ENCODE measurements at places on chromosomes 1 and 21.

GRCh38 chr1:40221977-40222772, 25.6 kb upstream of the TMCO2 start:
- DNase-seq: no peak

GRCh38 chr1:172146141-172146850, 274.2 kb upstream of the C1orf105 start:
- no peak for DNase-seq

- no peak for DNase-seq
Observed at GRCh38 chr1:94124538-94124937, 3.6 kb upstream of the ABCA4 start.

GRCh38 chr21:17671733-17672132, 59.0 kb upstream of the BTG3 start:
- no peak for DNase-seq

GRCh38 chr1:38045401-38046332, 926 bp downstream of the POU3F1 start:
- no peak for DNase-seq

GRCh38 chr1:219772265-219773036, 155.9 kb downstream of the SLC30A10 start:
- DNase-seq: no peak

- no peak for DNase-seq
Observed at GRCh38 chr21:45607021-45607908, 36.3 kb upstream of the PCBP3 start.

GRCh38 chr1:76769911-76770310, 97.4 kb upstream of the ST6GALNAC5 start:
- DNase-seq: no peak

DNA sequence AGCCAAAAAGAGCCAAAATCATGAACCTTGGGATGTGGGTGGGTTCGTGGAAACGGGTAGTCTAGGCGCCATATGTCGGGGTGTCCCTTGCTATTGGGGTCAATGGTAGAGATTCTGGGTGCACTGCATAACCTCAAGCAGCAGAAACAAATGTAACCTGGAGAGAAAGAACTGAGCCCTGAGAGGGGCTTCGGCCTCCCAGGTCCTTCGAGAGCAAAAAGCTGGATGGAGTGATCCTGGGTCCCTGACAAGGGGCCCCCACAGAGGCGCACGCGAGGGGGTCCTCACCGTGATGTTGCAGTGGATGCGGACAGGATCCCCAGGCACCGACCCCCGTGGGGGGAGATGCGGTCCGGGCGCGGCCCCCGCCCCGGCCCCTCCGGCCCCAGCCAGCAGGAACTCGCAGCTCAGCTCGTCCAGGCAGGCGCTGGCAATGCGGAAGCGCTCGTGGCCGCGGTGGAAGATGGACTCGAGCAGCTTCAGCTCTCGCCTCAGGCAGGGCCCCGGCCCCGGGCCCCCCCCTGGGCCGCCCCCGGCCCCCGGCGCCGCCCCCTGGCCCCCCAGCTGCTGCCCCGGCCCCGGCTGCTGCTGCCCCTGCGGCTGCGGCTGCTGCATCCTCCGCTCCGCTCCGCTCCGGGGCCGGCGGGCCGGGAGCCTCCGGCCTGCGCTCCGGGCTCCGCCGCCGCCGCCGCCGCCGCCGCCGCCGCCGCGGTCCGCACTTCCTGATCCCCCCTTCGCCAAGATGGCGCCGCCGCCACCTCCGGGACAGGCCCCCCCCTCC, at the start of gene UBE2Q1:
TSS of gene UBE2Q1 (minus strand) at position 724 of the 781 bp plus-strand sequence. CDS start at position 615, 109 bp downstream.
- no peak for DNase-seq

DNA sequence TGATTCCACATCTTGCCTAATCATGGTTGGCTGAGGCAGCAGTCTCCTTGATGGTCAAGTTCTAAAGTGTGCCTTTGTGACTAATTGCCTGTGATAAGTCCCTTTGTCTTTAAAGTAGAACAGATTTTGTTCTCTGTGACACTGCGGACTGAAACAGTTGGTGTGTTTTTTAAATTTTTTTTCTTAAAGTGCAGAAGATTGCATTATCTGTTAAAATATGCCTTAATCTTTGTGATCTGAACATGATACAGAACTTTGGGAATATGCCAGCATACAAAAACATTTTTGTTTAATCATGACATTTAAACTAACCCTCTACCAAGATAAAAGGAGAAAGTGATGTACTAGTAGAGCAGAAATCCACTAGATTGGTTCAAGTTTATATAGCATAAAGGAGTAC, 1260.6 kb upstream of the ADGRL2 start:
- no peak for DNase-seq

DNA sequence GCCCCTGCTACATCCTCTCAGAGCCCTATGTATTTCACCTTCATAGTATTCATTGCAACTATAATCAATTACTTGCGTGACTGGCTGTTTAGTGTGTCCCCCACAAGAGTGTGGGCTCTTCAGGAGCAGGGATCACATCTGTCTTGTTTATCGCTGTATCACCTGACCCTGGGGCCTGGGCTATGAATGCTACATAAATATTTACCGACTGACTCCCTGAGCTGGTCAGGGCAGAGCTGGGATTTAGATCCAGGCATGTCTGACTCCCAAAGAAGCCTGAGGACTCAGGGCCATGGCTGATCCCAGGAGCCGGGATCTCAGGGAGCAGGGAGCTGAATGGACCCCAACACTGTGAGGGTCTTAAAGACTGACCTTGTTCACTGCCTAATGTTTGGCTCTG, 49.7 kb downstream of the AHDC1 start:
- no peak for DNase-seq

- no peak for DNase-seq
Observed at GRCh38 chr1:2971609-2972008, 49.7 kb upstream of the ACTRT2 start.

- DNase-seq: no peak
Observed at GRCh38 chr21:44537930-44538911, 1.8 kb downstream of the KRTAP10-1 start.

- DNase-seq: no peak
Observed at GRCh38 chr1:174982971-174983689, 16.6 kb upstream of the CACYBP start.

- DNase-seq: no peak
Observed at GRCh38 chr21:42548687-42549406, 35.2 kb downstream of the SLC37A1 start.

GRCh38 chr1:174469687-174470086, 21.9 kb downstream of the GPR52 start:
- no peak for DNase-seq

- DNase-seq: no peak
Observed at GRCh38 chr1:41424581-41425118, 59.8 kb downstream of the EDN2 start.

- no peak for DNase-seq
Observed at GRCh38 chr1:234617131-234617985, 7.4 kb upstream of the IRF2BP2 start.

DNA sequence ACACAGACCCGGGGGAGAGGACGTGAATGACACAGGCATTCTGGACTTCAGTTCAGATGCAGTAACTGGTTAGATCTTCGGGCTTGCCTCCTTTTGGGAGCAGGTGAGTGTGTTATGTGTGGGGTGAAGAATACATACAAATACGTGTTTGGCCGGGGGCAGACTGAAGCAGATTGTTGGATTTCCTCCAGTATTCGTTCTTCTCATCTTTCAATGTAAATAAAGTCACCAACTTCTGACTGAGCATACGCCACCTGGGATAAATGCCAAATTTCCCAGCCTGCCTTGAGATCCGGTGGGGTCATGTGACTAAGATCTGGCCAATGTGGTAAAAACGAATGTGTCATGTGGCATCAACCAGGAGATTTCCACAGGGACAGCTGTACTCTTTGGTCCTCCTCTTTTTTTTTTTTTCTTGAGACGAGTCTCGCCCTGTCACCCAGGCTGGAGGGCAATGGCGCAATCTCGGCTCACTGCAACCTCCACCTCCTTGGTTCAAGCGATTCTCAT, 189.8 kb downstream of the RGS7 start:
- no peak for DNase-seq

DNA sequence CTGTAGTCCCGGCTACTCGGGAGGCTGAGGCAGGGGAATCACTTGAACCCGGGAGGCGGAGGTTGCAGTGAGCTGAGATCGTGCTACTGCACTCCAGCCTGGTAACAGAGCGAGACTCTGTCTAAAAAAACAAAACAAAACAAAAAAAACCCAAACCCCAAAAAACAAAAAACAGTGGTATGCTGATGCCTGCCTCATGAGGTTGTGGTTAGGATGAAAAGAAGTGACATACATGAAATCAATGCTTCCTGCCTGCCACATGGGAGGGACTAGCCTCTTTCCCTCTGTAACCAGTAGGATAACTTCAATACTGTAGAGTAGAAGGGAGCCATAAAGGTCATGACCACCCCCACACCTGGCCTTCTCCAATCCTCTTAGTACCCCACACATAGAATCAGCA, 55.2 kb downstream of the TENT5C start:
- no peak for DNase-seq

DNA sequence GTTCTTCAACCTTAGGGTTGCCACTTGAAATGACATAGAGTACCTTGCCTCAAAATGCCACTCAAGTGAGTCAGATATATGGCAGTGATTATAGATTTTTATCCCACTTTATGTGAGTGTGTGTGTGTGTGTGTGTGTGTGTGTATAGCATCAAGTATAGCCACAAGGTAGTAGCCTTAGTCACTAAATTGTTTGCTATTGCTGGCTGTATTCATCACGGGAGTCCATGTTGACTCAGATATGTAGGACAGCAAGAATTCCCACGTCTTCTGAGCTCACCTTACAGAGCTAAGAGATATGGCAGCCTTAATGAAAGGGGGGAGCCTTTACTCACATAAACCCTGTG, 9.3 kb downstream of the ETS2 start:
- no peak for DNase-seq

DNA sequence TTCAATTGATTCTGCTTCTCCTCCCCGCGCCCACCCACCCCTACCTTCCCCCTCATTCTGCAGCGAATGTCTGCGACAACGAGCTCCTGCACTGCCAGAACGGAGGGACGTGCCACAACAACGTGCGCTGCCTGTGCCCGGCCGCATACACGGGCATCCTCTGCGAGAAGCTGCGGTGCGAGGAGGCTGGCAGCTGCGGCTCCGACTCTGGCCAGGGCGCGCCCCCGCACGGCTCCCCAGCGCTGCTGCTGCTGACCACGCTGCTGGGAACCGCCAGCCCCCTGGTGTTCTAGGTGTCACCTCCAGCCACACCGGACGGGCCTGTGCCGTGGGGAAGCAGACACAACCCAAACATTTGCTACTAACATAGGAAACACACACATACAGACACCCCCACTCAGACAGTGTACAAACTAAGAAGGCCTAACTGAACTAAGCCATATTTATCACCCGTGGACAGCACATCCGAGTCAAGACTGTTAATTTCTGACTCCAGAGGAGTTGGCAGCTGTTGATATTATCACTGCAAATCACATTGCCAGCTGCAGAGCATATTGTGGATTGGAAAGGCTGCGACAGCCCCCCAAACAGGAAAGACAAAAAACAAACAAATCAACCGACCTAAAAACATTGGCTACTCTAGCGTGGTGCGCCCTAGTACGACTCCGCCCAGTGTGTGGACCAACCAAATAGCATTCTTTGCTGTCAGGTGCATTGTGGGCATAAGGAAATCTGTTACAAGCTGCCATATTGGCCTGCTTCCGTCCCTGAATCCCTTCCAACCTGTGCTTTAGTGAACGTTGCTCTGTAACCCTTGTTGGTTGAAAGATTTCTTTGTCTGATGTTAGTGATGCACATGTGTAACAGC, 339.9 kb downstream of the NTNG1 start:
- DNase-seq: no peak

DNA sequence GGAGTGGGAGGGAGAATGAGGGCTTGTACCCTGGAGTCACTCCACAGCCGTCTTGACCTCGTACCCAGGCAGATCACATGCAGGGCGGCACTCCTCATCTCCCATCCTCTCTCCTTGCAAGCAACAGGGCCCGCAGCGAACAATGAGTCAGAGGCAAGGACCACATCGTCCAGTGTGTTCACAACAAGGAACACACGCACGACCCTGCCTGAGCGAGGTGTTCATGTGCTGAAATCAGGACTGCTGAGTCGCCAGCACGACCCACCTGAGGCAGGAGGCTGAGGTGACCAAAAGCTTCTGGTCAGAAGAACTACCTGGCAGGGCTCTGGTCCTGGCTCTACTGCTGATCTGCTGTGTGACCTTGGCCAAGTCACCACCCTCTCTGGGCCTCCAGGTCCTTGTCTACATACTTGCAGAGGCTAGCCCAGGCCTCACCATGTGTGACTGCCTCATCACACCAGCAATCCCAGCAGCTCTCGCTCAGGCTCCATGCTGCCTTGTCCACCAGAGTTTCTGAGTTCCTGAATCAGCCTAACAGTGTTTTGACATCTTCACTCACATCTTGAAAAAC, 78.0 kb downstream of the SSBP3 start:
- no peak for DNase-seq

DNA sequence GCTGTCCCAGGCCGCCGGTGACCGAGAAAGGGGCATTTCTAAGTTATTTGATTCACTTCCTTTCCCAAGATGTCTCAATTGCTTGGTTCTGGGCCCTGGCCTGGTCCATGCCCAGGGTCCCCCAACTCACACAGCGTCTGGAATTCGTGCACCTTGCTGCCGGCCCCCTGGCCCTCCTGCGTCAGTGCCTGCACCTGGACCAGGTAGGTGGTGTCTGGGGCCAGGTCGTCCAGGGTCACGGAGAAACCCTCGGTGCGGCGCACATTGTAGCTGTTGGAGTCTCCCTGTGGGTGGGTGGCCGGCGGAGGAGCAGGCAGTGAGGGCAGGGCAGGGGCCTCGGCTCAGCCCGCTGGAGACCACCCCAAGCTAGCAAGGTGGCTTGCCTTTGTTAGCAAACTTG, 21.0 kb downstream of the EPHA2 start:
- DNase-seq: no peak

DNA sequence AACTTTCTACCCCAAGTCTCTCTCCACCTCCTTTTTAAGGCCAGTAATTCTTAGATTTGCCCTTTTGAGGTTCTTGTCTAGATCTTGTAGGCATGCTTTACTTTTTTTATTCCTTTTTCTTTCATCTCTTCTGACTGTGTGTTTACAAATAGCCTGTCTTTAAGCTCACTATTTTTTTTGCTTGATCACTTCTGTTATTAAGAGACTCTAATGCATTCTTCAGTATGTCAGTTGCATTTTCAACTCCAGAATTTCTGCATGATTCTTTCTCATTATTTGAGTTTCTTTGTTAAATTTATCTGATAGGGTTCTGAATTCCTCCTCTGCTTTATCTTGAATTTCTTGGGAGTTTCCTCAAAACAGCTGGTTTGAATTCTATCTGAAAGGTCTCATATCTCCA, 30.9 kb downstream of the XPR1 start:
- DNase-seq: no peak

- DNase-seq: no peak
Observed at GRCh38 chr1:191831572-191831971, 326.7 kb upstream of the RGS18 start.

DNA sequence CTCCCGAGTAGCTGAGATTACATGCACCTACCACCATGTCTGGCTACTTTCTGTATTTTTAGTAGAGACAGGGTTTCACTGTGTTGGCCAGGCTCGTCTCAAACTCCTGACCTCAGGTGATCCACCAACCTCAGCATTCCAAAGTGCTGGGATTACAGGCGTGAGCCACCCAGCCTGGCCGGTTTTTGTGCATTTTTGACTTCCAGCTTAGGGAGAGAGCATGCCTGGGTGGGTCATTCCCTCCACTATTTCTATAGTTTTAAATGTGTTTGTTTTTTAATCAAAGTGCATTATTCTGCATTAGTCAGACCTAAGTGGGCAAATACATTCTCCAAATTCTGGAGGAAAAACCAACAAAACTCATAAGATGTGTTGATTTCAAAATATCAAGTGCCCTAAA, 207.4 kb upstream of the NRIP1 start:
- no peak for DNase-seq

GRCh38 chr1:94068999-94069918, 51.7 kb downstream of the ABCA4 start:
- no peak for DNase-seq

GRCh38 chr1:205396967-205397616, 24.8 kb downstream of the LEMD1 start:
- no peak for DNase-seq
